ENCODE measurements at places on chromosomes 1 and 21.

DNA sequence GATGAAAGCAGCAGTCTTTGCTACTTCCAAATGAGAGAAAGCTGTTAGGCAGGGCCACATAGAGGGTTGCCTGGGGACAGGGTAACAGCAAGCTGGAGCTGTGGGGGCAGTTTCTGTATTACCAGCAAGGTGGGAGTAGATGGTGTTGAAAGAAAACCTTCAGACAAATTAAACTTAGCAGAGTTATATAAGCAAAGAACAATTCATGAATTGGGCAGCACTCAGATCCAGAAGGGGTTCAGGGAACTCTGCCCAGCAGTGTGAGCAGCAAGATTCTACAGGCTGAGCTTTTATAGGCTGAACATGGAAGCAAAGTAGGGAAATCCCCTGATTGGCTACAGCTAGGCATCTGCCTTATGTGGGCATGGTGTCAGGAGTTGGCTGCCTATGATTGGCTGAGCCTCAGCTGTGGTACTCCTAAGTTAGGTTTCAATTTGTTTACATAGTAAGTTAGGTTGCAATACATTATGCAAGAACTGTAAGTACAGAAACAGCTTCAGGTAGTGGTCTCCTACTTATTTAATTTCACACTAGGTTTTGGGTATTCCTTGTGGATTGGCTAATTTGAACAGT, 64.1 kb upstream of the TMPRSS2 start:
- DNase-seq, result no peak

GRCh38 chr1:25971066-25971810, 26.6 kb downstream of the PAFAH2 start:
- no peak for DNase-seq

GRCh38 chr1:164699815-164700491, 141.0 kb downstream of the PBX1 start:
- DNase-seq, result no peak

GRCh38 chr1:53536606-53537005, 77.4 kb downstream of the DMRTB1 start:
- DNase-seq, result no peak

- DNase-seq, result peak; percentile 15
Observed at GRCh38 chr1:34681480-34682451, 73.1 kb upstream of the GJB5 start.

GRCh38 chr1:48107516-48107915, 110.3 kb upstream of the TRABD2B start:
- DNase-seq, result no peak

DNA sequence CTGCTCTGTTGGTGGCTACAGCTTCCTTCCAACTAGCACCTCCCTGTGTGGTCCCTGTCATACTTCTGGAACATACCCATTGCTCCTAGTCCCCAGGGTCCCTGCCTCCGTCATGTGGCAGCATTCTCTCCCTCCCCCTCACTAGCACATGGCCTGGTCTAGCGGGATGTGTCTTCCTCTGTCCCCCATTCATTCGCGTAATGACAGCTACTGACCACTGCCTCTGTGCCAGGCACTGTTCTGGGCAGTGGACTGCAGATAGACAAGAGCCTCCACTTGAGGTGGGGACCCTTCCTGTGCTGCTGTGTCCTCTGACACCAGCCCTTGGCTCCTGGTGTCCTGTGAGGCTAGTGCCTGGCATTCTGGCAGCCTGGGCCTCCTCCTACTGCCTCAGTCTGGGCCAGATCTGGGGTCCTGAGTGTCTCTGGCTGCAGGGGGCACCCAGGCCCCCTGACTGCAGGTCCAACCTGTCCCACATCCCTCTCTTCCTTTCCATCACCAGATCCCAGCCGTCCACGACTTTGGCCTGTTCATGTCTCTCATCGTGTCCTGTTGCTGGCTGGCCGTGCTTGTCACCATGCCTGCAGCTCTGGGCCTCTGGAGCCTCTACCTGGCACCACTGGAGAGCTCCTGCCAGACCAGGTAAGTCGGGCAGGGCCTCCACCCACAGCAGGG, 38.1 kb downstream of the DISP3 start:
- no peak for DNase-seq

- no peak for DNase-seq
Observed at GRCh38 chr1:152473887-152474537, 36.6 kb upstream of the LCE5A start.

- DNase-seq, result no peak
Observed at GRCh38 chr1:114561333-114561732, 20.1 kb downstream of the BCAS2 start.

DNA sequence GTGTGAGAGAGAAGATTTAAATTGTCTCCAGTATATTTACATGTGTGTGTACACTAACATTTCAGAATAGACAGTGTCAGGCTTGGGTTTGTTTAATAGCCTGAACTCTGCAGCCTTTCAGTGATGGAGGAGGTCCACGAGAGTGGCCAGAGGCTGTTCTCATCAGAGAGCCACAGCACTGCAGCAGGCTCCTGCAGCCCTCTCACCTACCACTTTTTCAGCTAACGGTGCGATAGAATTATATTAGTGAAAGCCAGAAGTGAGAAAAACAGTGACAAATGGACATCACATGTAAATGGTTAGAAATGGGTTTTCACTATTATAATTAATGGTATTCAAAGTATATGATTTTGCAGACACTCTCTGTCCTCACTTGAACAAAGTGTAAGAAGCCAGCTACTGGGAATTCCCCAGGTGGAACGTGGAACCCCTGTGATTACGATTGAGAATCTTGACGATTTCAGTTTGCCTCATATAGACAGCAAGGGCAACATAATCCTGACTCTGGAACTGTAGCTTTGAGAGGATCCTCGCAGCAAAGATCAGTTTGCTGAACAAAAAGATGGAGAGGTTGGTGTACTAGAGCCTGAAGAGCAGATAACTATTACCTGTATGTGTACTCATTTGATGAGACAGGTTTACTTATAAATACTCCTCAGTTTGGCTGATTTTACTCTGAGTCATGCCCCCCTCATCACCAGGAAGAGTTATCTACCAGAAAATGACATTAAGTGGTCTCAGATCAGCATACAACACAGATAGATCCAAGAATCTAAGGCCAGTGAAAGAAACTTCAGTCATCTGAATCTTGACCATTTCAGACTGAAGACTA, 31.4 kb downstream of the IFI16 start:
- no peak for DNase-seq

DNA sequence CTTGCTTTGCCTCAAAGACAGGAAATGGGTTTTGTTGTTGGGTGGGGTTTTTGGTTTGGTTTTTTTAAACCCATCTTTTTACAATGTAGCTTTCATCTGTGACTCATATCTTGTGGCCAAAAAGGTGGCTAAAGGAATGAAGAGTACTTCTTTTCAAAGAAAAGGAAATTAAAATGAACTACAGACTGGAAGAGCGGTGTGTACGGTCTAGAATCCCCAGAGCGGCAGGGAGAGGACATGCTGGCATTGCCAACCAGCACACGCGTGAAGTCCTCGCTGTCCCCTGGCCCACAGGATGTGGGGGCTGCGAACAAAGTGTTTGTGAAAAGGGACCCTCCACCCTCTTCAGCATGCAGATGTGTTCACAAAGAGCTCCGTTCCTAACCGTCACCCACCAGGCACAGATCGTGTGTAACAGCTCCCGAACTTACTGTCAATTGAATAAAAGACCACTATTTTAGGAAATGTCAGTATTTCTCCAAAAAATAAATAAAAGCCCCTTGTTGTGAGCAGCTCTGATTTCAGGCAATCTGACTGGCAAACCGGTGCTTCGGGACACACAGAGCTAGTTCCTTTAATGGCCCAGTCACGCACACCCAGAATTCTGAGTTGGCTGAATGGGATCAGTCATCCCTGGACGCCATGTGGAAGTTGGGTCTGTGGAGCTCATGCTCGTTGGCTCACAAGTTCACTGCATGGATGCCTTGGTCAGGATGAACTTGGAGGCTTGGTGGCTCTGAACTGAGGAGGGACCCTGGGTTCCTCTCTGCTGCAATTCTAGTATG, 602.9 kb downstream of the NPHP4 start:
- no peak for DNase-seq
